Fibroblast of skin of back (primary cell): ENCODE measurements at places on chromosomes 11 and 22.
A peak's percentile ranks its signal among the peaks of the same experiment; 100 is the strongest.

GRCh38 chr11:110951950-110952503 lies 239.8 kb upstream of the ARHGAP20 start:
- DNase-seq = no peak

DNA sequence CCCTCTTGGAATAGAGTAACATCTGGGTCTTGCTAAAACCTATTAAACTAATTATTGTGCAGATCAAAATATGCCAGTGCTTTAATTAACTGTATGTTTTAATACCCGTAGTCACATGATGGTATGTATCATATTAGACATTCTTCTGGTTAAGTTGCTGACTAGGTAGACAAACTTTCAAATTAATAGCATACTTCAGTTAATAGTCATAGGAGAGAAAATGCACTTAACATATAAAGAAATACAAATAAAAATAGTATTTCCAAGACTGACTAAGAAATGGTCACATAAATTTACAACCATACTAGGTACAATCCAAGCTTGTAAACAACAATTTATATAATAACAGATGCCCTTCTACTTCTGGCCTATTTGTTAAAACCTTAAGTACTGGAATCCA lies 7.6 kb upstream of the EXPH5 start:
- DNase-seq = peak; percentile 24

GRCh38 chr11:17428925-17429324 lies 40.5 kb upstream of the KCNJ11 start:
- DNase-seq = no peak

- no peak for DNase-seq
Observed at GRCh38 chr22:50739279-50739691, 1.3 kb downstream of the ACR start.

DNA sequence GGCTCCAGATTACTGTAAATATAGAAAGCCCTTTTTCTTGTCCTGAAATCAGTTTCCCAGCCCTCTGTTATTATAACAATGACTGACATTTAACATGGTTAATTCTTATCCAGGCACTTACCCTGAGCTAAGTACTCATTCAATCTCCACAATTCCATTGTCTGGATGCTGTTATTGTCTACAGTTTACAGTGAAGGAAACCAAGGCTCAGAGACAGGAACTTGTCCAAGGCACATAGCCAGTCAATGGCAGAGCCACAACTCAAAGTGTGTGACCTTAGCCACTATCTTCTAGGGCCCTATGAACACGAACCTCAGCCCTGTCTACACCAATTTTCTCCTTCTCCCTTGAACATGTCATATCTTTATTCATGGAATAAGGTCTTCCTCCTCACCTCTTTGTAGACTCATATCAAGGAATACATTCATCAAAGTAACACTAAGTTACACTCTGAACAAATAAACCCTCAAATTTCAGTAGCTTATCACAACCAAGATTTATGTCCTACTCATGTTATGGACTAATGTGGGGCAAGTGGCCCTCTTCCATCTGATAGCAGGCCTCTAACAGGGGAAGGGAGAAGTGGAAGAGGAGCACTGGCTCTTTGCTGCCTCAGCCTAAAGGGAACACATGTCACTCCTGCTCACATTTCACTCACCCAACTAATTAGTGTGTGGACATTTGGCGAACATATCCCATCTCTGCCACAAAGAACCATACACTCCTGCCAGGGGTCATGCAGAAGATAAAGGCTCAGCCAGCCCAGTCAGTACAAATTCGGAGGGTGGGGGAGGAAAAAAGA lies 39.3 kb upstream of the APLNR start:
- no peak for DNase-seq

DNA sequence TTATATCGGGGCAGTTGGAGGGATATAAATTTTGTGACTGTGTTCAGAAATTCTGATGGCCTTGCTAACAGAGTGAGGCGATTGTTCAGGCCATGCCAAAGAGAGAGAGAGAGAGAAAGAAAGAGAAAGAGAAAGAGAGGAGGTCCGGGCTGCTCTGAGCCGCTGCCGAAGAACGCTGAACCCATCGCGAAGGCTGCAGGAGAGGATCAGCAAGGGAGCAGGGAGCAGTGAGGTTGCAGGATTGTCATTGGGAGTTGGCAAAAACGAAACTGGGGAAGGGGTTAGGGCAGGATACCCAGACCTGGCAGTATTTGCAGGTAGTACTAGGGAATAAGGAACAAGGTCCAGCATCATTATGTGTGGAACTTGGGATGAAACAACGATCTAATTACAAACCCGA lies 537.1 kb downstream of the INSC start:
- DNase-seq = no peak

GRCh38 chr11:109267293-109268095 lies 154.5 kb upstream of the C11orf87 start:
- no peak for DNase-seq

DNA sequence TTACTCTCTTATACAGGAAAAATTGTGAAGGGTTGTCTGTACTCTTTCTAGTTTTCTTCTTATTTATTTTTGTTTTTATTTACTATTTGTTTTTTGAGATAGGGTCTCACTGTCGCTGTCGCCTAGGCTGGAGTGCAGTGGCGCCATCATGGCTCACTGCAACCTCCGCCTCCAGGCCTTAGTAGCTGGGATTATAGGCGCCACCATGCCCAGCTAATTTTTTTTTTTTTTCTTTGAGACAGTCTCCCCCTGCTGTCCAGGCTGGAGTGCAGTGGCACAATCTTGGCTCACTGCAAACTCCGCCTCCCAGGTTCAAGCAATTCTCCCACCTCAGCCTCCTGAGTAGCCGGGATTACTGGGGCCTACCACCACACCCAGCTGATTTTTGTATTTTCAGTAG lies 18.4 kb downstream of the CUL5 start:
- DNase-seq = no peak

GRCh38 chr22:19522190-19522880 lies 1.9 kb downstream of the CLDN5 start:
- DNase-seq = no peak

- DNase-seq = peak; percentile 9
Observed at GRCh38 chr11:71251761-71252268, 562 bp downstream of the SHANK2 start.

DNA sequence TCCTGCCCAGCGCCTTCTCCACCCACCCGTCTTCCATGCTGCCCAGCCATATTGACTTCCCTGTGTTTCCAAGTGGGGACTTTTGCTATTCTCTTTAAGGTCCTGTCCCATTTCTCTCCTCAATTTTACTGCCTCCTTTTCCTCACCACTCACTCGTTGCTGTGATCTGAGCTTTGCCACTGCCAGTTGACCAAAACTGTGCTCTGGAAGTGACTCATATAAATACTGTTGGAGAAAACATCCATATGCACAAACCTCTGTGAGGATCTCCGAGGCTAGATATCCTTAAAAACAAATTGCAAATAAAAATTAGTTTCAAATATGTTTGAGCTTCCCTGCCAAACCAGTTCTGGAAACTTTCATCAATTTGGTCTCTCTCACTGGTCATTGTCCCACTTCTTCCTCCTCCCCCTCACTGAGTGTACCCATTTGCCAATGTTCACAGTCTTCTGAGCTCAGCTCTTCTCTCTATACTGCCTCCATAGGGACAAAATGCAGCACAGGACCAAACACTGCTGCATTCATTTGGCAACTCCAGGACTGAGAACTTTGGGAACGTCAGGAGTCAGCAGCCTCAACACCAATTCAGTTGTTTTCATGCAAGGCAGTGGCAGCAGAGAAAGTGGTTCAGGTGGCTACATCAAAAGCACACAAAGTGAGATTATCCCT lies 34.0 kb upstream of the MMP13 start:
- peak; percentile 38 for DNase-seq

DNA sequence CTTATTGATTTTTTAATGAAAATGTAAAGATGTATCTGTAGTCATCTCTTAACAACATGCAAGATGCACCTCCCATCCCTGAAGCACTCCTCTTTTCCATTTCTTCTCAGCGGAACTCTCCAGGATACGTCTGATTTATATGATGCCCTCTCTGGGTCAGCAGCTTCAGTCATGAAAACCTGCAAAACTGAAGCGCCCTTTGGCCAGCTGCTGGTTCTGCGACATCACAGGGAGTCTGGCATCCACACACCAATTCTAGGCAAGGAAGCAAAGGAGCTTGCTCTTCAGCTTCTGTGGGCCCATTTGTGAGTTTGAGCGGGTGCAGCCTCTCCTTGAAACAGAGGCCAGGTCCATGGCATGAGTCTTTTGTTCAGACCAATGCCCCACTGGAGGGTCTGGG lies 1253.3 kb downstream of the TBC1D22A start:
- no peak for DNase-seq

- no peak for DNase-seq
Observed at GRCh38 chr11:71248251-71248570, 4.2 kb downstream of the SHANK2 start.

DNA sequence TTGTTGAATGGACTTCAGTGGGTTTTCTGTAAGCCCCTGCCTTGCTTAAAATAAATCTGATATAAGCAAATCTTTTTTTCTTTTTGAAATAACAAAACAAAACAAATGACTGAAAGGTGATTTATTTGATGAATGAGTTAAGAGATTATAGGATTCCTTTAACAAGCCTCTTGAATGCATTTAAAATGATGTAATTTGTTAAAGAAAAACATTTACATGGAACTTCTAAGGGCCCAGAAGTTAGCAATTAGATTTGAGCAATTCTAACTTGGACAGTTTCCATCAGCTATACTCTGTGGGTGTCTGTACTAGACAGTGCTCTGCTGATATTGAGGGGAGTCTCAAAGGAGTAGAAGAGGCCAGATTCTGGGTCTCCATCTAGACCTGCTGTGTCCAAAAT lies 143.5 kb upstream of the RAG2 start:
- DNase-seq = no peak

GRCh38 chr11:128550261-128550821 lies 37.0 kb downstream of the ETS1 start:
- DNase-seq = no peak

- DNase-seq = peak; percentile 53
Observed at GRCh38 chr22:22431271-22432220, 77.0 kb downstream of the ZNF280B start.

DNA sequence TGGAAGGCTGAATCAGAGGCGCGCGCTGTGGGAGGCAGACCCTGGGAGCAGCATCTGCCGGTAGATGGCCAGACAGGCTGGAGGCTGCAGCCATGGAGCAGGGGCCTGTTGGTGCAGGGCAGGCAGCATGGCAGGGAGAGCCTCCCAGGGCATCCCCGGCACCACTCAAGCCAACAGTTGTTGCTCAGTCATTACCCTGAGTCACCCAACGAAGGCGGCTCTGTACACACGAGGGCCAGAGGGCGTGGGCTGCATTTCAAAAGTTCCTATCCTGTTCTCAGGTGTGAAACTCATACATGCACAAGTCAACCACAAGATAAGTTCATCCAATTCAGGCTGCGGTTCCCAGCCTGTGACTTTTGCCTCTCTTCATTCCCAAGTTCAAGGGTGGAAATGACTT lies 2.6 kb downstream of the ANO1 start:
- no peak for DNase-seq

DNA sequence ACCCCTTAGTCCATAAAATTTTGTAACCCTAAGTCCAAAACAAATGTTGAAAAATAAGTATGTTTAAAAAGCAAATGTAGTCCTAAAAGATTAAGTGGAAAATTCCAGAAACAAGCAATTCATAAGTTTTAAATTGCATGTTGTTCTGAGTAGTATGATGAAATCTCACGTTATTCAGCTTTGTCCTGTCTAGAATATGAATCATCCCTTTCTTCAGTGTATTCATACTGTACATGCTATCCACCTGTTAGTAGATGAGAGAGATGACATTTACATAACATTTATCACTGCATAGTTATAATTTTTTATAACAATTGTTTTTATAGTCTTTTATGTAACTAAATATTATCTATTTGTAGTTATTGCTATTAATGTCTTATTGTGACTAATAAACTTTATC lies 622.3 kb upstream of the CHORDC1 start:
- no peak for DNase-seq

- no peak for DNase-seq
Observed at GRCh38 chr11:120044011-120044675, 93.8 kb downstream of the TRIM29 start.

GRCh38 chr11:130260080-130260627 lies 54.6 kb downstream of the ZBTB44 start:
- DNase-seq = no peak

DNA sequence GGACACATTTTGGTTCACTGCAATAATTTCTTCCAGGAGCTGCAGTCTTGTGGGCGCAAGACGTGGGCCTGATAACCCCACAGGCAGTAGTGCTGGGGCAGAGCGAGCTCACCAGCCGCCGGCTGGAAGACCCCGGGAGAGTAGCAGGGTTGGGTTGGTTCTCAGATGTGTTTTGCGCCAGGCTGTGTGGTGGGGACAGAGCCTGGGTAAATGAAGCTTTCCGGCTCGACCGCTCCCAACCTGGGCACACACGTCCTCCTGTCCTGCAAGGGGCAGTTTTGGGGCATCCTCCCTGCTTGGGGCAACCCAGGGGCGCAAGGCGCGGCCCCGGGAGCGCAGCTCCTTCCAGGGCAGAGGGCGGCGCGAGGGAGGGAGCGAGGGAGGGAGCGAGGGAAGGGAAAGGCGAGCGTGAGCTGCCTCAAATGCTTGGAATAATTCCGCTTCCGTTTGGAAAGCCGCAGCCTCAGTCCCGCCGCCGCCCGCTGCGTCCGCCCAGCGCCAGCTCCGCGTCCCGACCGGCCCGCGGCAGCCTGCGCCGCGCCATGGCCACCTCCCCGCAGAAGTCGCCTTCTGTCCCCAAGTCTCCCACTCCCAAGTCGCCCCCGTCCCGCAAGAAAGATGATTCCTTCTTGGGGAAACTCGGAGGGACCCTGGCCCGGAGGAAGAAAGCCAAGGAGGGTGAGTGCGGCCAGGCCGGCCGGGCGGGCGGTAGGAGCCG lies at the start of gene PARVA:
Gene PARVA (plus strand): TSS at position 466 of the 718 bp plus-strand sequence. CDS start 77 bp downstream, at position 543.
- DNase-seq = peak; percentile 92

- no peak for DNase-seq
Observed at GRCh38 chr11:12897390-12897789, 111.7 kb upstream of the RASSF10 start.

GRCh38 chr22:19398206-19398605 lies 33.3 kb downstream of the HIRA start:
- peak; percentile 28 for DNase-seq

- DNase-seq = peak; percentile 80
Observed at GRCh38 chr11:76654298-76654851, 16.2 kb downstream of the LRRC32 start.

- no peak for DNase-seq
Observed at GRCh38 chr11:42625757-42626665, 685.8 kb upstream of the API5 start.

GRCh38 chr11:129375751-129376657 lies at the start of gene BARX2:
BARX2 (plus strand) TSS chr11:129375848; CDS start chr11:129376036, 188 bp downstream.
- peak; percentile 51 for DNase-seq

- peak; percentile 91 for DNase-seq
Observed at GRCh38 chr22:42919199-42919598, 62.1 kb upstream of the ARFGAP3 start.
